ENCODE measurements at places on chromosomes 4 and X.

GRCh38 chr4:158295053-158295452 lies 84.8 kb downstream of the TMEM144 start:
- no peak for DNase-seq
- no peak overlapping the region for H3K27ac ChIP-seq
- H3K4me1 ChIP-seq: no peaks in the 10 kb centered on the region
- no peaks in the 10 kb centered on the region for H3K27me3 ChIP-seq

DNA sequence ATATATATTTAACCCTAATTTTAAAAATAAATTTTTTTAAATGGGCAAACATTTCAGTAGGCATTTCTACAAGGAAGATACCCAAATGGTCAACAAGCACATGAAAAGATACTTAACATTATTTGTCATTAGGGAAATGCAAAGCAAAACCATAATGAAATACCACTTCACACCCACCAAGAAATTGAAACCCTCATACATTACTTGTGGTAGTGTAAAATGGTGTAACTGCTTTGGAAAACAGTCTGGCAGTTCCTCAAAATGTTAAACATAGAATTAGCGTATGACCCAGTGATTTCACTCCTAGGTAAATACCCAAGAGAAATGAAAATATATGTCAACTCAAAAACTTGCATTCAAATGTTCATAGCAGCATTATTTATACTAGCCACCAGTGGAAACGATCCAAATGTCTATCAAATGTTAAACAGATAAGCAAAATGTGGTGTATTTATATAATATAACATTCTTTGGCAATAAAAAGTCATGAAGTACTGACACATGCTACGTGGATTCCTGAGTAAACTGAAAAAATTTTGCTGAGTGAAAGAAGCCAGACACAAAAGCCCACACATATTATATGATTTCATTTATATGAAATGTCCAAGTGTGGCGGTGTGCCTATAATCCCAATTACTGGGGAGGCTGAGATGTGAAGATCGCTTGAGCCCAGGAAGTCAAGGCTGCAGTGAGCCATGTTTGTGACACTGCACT lies 16.6 kb downstream of the TRIM2 start:
- H3K4me3 ChIP-seq: no peak overlapping the region
- no peaks in the 10 kb centered on the region for H3K36me3 ChIP-seq
- H3K27me3 ChIP-seq: no peaks in the 10 kb centered on the region
- DNase-seq: no peak
- H3K4me1 ChIP-seq: no peaks in the 10 kb centered on the region

DNA sequence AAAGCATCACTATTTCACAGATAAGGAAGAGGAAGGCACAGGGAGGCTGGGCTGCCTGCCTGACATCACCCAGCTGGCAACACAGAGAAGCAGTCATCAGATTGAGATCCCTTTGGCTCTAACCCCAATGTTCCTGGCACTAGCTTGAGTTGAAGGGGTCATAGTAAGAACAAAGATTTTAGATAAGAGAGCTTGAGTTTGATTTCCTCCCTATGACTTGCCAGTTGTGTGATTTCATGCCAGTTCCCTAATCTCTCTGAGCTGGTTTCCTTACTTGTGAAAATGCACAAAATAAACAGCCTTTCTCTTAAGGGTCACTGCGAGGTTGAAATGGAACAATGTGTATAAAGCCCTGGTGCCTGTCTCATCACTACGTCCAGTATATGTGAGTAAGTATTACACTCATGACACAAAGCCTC lies 475.4 kb upstream of the HS3ST1 start:
- no peaks in the 10 kb centered on the region for H3K4me1 ChIP-seq
- H3K4me3 ChIP-seq: no peak overlapping the region
- no peak overlapping the region for H3K27ac ChIP-seq
- no peaks in the 10 kb centered on the region for H3K27me3 ChIP-seq

DNA sequence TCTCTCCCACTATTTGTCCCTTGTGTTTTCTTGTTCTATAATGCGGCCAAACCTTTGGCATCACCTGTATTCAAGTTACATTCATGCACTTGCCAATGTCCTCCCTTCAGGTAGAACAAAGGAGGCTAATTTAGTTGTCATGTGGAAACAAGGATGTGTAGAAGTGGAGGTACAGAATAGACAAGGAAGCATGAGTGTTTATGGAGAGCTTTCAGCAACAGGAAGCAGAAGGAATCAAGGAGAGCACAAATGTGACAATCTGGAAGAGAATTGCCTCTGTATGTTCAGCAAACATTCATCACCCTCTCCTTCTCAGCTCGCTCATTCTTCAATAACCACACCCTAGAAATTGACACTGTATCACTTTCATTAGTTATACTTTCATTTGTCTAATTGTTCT lies 103.4 kb downstream of the SLC7A11 start:
- no peaks in the 10 kb centered on the region for H3K27me3 ChIP-seq
- no peak for DNase-seq
- H3K4me3 ChIP-seq: no peak overlapping the region

DNA sequence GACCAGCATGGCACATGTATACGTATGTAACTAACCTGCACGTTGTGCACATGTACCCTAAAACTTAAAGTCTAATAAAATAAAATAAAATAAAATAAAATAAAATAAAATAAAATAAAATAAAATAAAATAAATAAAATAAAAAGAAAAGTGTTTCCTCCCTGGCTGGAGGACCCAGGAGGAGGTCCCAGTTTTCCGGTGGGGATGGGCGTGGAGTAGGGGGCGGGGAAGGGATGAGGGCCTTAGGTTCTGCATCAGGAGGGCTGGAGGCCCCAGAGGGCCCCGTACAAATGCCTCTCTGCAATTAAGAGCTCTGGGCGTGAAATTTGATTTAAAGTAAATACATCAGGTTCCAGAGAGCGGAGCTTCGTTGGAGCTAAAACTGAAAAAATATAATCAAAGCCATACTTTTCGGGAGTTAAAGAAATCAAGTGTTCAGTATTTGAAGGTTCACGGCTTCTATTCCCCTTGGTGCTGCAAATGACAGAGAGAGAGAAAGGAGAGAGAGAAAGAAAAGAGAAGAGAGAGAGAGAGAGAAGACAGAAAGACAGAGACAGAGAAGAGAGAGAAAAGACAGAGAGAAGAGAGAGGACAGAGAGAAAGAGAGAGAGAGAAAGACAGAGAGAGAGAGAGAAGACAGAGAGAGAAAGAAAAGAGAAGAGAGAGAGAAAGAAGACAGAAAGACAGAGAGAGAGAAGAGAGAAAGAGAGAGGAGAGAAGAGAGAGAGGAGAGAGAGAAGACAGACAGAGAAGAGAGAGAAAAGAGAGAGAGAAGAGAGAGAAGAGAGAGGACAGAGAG lies 8.7 kb upstream of the SHOX start:
- no peaks in the 10 kb centered on the region for H3K27me3 ChIP-seq
- H3K36me3 ChIP-seq: no peaks in the 10 kb centered on the region
- DNase-seq: no peak
- no peaks in the 10 kb centered on the region for H3K4me1 ChIP-seq

DNA sequence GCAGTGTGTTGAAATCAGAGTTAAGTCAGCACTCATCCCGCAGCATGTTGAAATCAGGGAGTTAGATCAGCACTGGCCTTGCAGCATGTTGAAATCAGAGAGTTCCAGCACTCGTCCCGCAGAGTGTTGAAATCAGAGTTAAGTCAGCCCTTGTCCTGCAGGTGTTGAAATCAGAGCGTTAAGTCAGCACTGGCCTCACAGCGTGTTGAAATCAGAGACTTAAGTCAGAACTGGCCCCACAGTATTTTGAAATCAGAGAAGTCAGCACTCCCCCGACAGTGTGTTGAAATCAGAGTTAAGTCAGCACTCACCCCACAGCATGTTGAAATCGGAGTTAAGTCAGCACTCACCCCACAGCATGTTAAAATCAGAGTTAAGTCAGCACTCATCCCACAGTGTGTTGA lies 10.9 kb upstream of the UVSSA start:
- H3K4me3 ChIP-seq: no peak overlapping the region
- no peaks in the 10 kb centered on the region for H3K4me1 ChIP-seq
- no peak for DNase-seq
- no peak overlapping the region for H3K27ac ChIP-seq

GRCh38 chr4:1348014-1348513 lies 1.1 kb downstream of the UVSSA start:
- H3K27me3 ChIP-seq: no peaks in the 10 kb centered on the region
- H3K4me3 ChIP-seq: peak overlapping the region; percentile 97
- DNase-seq: no peak
- peaks cover 9% of the 10 kb centered on the region for H3K4me1 ChIP-seq
- H3K36me3 ChIP-seq: peaks cover 4% of the 10 kb centered on the region

Data from ascending aorta (tissue), 2 donors.